ENCODE measurements at places on chromosomes 3 and 15.
A peak's percentile ranks its signal among the peaks of the same experiment; 100 is the strongest.

DNA sequence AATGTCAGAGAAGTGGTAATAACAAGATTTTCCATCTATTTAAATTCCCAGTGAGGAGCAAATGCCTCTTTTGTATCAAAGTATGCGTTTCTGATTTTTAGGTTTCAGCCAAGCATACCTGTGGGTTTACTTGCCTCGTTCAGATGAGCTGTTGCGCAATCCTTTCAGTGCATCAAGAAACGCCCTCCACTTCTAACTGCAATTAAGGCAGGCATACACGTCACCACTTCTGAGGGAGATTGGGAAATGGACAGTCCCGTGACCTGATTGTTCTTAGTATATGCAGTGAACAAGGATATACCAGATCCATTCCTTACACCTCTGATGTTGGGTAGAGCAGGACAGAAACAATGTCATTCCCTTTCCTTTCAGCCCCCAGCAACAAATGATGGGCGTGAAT, 219.0 kb downstream of the ITPR1 start:
- DNase-seq = no peak

GRCh38 chr15:85026304-85027032, 44.8 kb downstream of the PDE8A start:
- DNase-seq = no peak

GRCh38 chr15:52503788-52504496, 24.7 kb downstream of the MYO5A start:
- DNase-seq = peak; percentile 58

- DNase-seq = no peak
Observed at GRCh38 chr15:90318591-90318990, 33.5 kb upstream of the ZNF774 start.

DNA sequence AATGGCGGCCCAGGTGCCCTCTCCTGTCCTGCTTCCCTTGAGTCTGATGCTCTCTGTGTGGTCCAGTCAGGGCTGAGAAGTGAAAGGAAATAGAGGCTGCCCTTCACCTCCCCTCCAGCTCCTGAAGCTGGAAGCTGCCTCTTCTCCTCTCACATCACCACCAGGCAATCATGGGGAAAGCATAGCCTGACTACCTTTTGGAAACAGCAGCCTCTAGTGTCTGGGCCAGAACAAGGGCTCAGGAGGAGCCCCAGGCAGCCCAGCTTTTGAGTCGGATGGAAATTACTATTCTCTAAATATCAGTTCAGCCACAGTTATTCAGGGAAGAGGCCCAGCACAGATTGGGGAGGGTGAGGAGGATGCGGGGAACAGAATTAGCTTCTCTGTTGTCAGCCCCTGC, 43.3 kb upstream of the CCDC174 start:
- DNase-seq = no peak

GRCh38 chr3:175410251-175410650, 551.1 kb downstream of the NAALADL2 start:
- peak; percentile 36 for DNase-seq

GRCh38 chr3:187130346-187131066, 8.8 kb downstream of the RPL39L start:
- peak; percentile 79 for DNase-seq

DNA sequence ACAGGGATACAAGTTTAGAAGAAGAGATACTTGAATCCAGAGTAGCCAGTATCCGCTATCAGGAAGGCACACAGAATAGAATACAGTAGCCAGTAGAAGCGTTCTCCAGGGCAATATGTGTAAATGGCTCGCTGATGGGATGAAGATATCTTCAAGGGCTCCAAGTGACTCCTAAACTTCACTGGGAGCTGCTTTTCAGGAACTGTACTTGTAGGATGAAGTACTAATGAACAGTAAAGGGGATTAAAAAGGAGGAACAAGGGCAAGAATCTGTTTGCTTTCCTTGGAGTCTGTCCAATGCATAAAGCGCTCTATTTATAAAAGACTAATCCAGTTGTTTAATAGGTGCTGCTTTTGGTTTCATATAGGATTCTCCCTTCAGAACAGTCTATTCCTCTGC, 78.4 kb downstream of the THRB start:
- no peak for DNase-seq

GRCh38 chr3:97658668-97659285, 105.8 kb upstream of the ARL6 start:
- peak; percentile 36 for DNase-seq

DNA sequence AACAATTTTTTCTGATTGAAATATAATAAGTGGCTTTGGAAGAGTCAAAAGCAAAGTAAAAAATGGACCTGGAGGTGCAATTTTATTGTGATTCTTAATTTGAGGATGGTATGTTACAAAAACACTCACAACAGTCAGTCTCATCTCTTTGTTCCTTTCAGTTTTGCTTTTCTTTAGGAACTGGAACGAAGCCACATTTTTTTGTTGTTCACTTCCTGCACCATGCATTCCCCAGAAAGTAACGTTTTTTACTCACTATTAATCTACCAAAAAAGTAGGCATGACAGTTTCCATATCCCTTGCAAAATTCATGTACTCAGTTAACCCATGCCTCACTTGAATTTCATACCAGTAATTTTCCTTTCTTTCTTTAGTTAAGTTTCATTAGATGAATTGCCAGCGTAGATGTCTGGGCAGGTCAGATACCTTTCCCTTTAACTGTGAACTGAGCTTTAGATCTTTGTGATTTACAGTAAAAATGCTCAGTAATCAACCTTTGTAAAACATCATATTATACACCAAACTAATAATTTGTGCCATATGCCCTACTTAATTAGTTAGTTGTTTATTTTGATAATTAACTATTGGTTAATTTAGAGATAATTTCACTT, 384.3 kb downstream of the ROBO1 start:
- peak; percentile 51 for DNase-seq

DNA sequence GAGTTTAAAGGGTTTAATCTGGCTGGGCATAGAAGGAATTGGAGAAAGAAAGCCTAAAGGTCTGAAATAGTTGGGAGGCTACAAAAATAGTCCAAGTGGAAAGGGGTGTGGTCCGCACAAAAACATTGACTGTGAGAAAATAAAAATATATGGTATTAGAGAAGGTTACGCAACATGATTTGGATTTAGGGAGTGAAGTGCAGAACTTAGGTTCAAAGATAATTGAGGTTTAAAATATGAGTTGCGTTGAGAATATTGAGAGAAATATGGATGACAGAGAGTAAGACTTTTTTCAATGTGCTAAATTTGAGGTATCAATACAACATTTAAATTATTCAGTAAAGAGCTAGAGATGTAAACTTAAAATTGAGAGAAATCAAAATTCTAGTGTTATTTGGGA, 15.4 kb upstream of the CMC1 start:
- DNase-seq = no peak

- no peak for DNase-seq
Observed at GRCh38 chr3:120382941-120383447, 33.8 kb upstream of the LRRC58 start.

GRCh38 chr3:72887343-72887704, 522 bp upstream of the GXYLT2 start:
- peak; percentile 17 for DNase-seq

DNA sequence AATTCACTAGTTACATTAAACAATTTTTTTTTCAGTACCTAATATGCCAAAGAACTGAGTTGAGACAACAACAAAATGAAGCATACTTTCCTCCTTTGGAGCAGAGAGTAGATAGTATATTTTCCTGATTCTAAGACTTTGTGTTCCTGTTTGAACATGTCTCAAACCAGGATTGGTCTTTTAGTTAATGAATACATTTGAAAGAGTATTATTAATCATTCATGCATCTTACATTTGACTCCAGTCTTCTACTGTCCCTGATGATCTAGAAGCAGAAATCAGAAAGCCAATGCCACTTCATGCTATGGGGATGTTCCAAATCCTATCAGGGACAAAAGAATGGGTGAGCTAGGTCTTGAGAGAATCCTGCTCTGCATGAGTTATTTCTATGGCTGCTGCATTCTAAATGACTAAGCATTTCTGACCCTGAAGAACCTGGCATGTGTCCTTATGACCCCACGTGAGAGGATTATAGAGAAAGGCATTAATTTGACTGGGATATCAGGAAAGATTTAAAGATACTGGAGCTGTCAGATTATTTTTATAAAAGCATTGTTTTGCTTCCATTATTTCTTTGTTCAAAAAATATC, 32.9 kb upstream of the MBNL1 start:
- DNase-seq = peak; percentile 73

GRCh38 chr3:71063773-71064290, 519.7 kb downstream of the FOXP1 start:
- DNase-seq = peak; percentile 74

DNA sequence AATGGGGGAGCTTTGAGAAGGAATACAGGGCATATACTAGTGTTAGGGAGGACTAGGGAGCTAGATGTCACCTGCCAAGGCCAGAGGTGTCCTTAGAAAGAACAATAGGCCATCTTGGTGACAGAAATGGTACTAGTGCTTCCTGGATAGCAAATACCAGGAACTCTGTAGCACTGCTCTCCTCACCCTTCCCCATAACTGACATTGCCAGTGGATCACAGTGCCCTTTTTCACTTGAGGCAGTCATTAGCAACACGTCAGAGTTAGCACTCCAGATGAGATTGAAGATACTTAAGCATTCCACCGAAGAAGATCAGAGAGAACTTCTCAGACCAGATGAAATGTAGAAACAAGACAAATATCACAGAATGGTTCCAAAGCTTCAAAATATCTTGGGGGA, 103.1 kb upstream of the PDZRN3 start:
- peak; percentile 2 for DNase-seq

- peak; percentile 20 for DNase-seq
Observed at GRCh38 chr15:51004103-51004551, 90.6 kb downstream of the TNFAIP8L3 start.

DNA sequence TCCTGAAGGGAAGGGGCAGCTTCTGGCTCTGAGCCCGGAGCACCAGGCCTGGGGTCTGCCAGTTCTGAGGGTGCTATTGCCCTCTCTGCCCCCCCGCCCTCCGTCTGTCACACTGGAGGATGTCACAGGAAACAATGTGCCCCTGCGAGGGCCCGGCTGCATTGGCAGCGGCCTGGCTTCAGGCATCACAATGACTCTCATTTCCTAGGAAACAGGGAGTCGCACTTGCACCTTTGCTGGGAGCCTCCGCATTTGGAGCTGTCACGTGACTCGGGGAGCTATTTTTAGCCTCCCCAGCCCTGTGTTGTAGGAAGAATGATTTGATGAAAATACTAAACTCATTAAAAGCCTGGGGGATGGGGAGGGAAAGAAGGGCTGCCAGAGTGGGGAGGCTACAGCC, 518.9 kb downstream of the SHQ1 start:
- DNase-seq = no peak

DNA sequence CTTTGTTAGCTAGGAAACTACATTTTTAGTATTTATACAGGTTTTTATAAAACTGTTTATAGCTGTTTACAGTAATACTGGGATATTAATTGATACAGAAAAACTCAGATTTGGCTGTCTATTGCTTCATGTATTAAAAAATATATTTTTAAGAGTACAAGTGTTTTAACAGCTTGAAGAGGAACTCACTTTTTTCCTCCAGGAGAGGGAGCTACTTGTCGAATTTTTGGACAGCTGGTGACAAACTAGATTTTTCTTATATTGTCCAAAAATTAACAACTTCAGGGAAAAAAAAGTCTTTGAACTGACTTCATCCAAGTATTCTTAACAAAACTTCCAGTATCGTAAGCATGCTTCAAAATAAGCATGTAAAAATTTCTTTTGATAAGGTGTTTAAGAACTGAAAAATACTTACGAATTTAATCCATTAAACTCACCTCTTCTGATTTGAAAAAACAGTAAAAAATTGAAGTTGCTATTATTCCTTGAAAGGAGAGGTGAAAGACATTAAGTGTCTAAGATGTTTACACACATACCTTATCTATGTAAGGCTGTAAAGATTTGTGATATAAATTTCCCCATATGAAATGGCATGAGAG, 4.0 kb downstream of the DIPK2A start:
- peak; percentile 80 for DNase-seq

DNA sequence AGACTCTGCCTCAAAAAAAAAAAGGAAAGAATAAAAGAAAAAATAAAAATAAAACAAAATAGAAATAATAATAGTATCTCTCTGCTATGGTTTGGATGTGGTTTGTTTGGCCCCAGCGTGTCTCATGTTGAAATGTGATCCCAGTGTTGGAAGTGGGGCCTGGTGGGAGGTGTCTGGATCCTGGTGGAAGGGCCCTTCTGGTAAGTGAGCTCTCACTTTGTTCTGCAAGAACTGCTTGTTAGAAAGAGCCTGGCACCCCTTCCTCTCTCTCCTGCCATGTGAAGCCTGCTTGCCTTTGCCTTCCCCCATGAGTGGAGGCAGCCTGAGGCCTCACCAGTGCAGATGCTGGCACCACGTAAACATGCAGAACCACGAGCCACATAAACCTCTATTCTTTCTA, 26.3 kb downstream of the TMEM44 start:
- no peak for DNase-seq

- DNase-seq = peak; percentile 79
Observed at GRCh38 chr3:32945136-32945535, 6.3 kb upstream of the CCR4 start.

- no peak for DNase-seq
Observed at GRCh38 chr3:152770296-152770695, 64.6 kb upstream of the P2RY1 start.

DNA sequence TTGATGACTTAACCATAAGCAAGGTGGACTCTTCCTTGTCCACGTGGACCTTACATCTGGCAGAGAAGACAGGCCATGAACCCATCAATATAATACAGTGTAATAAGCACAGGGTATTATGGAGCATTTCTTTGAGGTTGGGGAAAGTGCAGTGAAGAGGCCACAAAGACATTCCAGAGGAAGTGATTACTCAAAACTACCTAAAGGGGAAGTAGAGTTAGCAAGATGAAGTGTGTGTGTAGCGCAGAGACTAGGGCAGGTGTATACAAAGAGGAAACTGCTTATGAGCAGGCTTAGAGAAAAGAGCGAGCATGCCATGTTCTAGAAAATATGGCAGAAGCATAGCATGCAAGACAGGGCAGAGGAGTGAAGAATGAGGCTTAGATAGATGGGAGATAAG, 17.9 kb downstream of the CP start:
- DNase-seq = no peak

GRCh38 chr15:41494190-41494921, 682 bp downstream of the ITPKA start:
- DNase-seq = peak; percentile 46

- DNase-seq = no peak
Observed at GRCh38 chr3:42541079-42541478, 38.6 kb downstream of the VIPR1 start.

- DNase-seq = peak; percentile 96
Observed at GRCh38 chr3:156751461-156752025, 74.6 kb upstream of the LEKR1 start.

DNA sequence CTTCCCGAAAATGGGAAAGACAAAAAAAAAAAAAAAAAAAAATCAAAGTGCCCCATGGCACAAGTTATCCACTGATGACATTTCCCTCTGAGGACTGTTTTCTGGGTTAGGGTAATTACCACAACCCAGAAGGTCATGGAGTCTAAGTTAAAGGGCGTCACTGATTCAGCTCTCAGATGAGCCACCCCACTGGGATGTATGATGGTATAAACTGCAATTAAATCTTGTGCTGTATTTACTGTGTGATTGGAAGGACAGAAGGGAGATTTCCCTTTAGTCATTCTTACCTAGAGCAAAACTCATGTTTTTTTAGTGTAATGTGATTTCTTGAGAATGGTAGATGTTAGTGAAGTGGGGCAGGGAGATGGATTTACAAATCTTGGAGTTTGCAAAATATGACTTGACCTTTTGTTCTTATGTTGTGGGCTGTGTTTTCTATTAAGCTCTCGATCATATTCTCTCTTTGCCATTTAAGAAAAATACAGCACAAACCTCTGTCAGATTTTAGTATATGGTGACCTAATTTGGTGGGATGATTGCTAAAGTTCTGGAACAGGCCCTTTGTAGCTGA, 244.2 kb downstream of the PTPRG start:
- no peak for DNase-seq

Measured in ELR (cell line).